Spleen (tissue), 13 donors: ENCODE measurements at places on chromosomes 4 and X. TPM values are rescaled to one million over a fixed set of nuclear protein-coding genes. Genes with fewer than 3 reads are reported as not detected.

DNA sequence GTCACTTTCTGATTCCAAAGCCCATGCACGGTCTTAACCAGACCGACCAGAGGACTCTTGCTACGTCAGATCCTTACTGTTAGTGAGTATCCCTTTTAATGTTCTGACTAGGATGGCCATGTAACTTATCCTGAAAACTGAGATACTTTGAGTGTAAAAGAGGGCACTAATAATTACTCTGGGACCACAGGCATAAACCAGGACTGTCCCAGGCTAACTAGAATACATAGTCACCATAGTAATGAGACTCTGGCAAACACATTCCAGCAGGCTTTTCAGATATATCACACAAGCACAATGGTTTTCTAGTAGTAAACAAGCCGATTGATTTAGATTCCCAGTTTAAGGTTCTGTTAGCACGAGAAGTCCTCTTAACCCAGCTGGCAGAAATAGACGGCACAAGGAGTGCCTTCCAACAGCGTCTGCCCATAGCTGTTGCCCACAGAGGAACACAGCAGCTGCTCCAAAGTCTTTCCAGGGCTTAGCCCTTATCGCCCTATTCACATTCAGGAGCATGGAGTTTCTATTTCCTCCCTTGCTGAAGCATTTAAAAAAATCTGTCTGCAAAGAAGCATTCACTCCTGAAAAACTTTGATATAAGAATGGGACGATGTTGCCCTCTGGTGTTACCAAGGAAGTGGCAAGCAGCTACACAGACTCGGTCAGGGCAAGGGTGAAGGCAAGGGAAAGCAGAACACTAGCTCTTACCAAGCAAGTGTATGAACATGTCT lies 92.4 kb downstream of the CXCL13 start:
- DNase-seq, result no peak

STARD8 gene
- 19.4 TPM for total RNA-seq

- peak; percentile 38 for DNase-seq
Observed at GRCh38 chr4:1539859-1540600, 133.8 kb upstream of the NKX1-1 start.

DNA sequence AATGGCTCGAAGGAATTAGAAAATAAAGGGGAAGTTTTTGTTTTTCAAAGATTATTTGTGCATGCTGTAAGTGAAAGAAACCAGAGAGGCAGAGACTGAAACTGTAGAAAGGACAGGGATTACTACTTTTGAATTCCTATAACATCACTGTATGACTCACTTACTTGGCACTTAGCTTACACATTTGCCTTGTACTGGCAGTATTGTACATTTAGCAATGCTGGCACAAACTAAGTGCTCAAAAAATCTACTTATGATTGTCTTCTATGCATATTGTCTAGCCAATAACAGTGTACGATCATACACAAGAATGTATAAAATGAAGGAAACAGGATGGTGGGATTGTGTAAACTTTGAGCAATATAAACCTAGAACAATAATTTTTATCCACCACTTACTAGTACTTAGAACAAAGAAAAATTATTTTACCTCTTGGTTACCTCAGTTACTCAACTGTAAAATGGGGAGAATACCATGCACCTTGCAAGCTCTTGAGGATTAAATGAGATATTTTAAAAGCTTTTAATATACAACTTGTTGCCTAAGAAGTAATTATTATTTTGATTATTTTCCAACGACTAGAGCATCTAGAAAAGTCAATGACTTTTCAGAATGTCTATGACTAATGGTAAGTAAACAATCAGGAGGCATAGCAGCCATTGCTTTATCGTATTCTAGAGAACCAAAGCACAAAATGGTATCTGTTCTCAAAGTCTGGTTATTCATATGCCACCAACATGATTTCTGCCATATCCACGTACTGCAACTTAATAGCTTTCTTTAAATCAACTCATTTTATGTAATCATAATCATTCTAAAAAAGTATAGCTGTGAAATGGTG lies 4.7 kb downstream of the FAM120C start:
- no peak for DNase-seq

PRKG2 gene
- 0.10 TPM for total RNA-seq

- DNase-seq, result no peak
Observed at GRCh38 chr4:52201715-52202114, 150.6 kb downstream of the SPATA18 start.

NALF2 gene
- 0.15 TPM for total RNA-seq

- DNase-seq, result no peak
Observed at GRCh38 chr4:83282049-83282535, 2.5 kb downstream of the COQ2 start.

DNA sequence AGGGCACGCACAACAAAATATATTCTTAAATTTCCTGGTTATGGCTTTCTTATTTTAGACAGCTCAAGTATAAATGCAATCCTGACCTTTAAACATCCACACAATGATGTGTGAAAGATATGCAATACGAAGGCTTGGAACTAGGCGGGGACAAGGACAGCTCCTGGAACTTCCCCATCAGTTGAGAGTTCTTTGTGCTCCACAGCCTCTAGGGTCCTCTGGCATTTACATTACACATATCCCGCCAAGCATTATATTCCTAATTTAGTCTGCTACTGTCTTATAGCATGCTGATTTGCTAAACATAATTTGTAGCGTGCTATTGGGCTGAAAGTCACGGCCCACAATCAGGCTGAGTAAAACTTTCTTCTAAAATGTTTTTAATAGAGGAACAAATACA lies 74.4 kb downstream of the FTHL17 start:
- no peak for DNase-seq

- DNase-seq, result no peak
Observed at GRCh38 chr4:7978907-7979651, 39.4 kb upstream of the AFAP1 start.

GRCh38 chr4:31045151-31045550 lies 325.0 kb downstream of the PCDH7 start:
- no peak for DNase-seq

ZMYM3 gene
- 34.5 TPM for total RNA-seq

DNA sequence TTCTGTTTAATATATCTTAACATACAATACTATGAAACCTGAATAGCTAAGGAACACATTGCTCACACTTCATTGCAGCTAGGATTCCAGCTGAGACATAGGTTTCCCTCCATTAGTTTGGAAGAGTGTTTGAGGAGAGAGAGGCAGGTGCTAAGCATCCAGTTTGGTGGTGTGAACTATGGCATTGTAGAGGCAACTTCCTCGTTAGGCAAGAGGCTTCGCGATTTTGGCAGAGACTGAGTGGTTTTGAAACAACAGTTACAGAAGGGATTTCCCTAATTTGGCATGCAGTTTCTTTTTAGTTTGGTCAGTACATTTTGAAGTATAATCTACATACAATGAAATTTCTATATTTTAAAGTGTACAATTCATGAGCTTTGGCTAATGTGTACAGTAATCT lies 117.1 kb upstream of the BMP3 start:
- DNase-seq, result no peak

DNA sequence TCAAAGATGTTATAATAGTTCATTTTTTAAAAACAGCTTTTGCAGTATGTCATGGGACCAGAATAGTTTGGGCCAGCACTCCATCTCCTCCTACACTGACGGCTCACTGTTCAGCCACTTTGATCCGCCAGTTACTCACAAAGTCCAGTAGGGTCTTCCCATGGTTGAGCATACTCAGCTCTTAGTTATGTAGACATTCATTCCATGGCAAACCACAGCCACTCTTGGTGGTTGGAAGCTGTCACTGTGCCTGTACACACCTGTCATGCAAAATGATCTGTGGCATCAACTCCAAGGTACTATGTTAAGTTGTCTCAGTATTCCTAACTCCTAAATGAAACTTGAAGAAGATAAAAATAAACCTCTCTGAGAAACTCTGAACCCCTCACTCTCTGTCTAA lies 127.2 kb downstream of the NR3C2 start:
- DNase-seq, result no peak

- DNase-seq, result no peak
Observed at GRCh38 chrX:152155766-152156310, 17.5 kb upstream of the MAGEA10 start.

NLGN3 gene
- total RNA-seq, result 2.5 TPM

TEX13D gene
- total RNA-seq, result not detected

DNA sequence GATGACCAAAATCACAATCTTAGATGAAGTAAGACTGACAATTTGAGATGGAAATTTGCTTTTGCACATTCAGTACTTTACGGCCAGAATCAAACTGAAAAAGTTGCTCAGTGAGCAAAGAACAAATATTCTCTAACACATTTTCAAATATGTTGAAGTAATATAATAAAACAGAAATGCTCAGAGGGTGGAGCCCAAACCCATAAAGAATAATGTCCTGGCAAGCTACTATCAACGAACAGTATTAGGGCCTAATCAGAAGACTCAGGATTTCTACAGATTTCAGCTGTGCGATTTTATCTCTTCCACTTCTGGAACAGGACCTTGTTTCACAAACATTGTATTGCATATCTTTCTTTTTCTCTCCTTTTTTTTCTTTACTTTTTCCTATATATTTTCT lies 505.0 kb downstream of the TECRL start:
- no peak for DNase-seq

ADH1A gene
- total RNA-seq, result 0.25 TPM

ZNF711 gene
- 9.6 TPM for total RNA-seq

GRCh38 chr4:22978656-22979055 lies 285.9 kb downstream of the GBA3 start:
- DNase-seq, result no peak

GRCh38 chr4:19375931-19376330 lies 875.8 kb upstream of the SLIT2 start:
- no peak for DNase-seq
